ENCODE measurements at places on chromosomes 2 and 18.

- no peak for DNase-seq
Measured at GRCh38 chr2:225196579-225196978, 154.3 kb upstream of the DOCK10 start.

- DNase-seq = no peak
Measured at GRCh38 chr2:86520153-86520552, 43.1 kb downstream of the CHMP3 start.

GRCh38 chr2:49687918-49688317 is 533.6 kb upstream of the FSHR start:
- DNase-seq = no peak

DNA sequence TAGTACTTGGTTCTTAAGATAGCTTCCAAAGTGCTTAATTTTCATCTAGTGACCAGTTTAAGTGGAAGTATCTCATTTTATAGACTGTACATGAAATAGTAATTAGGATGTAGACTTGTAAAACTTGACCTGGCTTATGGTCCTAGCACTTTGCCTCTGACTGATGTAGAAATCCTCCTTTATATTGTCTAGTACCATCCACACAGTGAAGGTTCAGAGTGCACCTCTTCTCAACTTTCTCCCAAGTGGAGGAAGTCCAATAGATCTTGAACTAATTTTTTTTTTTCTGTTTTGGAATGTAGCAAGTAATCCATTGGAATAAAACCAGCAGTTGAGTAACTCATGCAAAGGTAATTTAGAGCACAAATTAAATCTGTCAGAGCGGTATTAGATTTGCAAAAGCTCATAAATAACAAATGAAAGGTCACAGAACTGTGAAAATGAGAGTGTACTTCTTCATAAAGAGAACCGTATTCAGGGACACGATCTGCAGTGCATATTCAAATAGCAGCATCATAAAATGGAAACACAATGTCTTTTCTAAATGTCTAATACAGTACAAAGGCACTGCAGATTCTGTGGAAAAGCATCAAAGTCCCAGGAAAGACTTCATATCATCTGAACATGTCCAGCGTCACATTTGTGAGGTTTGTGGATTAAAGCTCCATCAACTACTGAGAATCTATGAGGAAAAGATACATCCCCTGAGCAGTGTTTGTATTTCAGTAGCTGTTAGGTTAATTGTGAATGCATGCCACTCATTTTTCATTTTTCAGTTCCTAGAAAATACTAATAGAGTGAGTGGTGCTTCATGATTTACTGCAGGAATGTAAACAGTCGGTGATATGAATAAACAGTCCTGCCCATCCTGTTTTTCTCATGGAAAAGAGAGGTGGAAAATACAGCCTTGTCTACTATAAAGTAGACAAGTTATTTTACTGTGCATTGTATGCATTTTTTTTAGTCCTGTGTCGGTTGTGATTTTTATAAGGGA is 100.7 kb downstream of the LYPD6 start:
- no peak for DNase-seq

DNA sequence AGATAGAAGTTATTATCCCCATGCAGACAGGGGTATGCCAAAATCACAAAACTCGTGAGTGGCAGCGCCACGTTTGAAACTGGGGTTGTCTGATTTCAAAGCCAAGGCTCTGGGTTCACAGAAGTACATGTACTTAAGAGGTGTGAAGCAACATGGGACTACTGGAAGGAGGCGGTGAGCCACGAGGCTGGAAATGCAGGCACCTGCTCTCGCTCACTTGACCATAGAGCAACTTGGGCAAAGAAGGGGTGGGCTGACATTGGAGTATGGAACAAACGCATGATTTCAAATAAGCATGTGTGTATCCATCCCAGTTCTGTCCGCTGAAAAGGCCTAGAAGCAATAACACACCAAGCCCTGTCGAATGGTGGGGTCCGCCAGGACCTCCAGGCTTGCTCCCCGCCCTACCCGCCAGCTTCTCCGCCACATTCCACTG is 593 bp upstream of the ACTR2 start:
- DNase-seq = no peak

DNA sequence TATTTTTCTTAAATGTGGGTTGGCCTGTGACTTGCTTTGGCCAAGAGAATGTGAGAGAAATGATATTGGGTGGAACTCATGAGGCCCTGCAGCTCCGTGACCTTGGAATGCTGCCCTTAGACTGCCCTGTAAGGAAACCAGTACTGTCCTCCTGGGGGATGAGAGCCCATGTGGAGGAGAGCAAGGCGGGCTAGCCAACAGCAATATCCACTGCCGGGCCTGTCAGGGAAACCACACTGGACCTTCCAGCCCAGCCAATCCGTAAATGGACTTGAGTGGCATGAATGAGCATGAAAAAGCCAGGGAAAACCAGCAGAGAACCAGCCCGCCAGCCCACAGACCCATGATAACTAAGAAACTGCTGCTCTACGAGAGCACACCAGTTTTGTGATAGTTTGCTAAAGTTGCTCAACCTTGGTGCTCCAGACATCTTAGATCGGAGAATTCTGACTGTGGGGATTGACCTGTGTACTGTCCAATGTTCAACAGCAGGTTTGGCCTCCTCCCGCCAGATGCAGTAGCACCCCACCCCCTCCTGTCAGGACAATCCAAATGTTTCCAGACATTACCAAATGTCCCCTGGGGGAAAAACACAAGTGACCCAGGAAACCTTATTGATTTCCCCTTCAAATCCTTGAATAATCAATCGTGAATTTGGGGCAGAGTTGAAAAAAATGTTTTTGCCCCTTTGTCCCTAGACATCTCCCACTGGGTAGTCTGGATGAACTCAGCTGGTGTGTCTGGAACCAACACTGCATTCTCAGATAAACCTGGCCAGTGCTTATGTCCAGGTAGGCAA is 27.2 kb downstream of the ALPK2 start:
- DNase-seq = no peak

DNA sequence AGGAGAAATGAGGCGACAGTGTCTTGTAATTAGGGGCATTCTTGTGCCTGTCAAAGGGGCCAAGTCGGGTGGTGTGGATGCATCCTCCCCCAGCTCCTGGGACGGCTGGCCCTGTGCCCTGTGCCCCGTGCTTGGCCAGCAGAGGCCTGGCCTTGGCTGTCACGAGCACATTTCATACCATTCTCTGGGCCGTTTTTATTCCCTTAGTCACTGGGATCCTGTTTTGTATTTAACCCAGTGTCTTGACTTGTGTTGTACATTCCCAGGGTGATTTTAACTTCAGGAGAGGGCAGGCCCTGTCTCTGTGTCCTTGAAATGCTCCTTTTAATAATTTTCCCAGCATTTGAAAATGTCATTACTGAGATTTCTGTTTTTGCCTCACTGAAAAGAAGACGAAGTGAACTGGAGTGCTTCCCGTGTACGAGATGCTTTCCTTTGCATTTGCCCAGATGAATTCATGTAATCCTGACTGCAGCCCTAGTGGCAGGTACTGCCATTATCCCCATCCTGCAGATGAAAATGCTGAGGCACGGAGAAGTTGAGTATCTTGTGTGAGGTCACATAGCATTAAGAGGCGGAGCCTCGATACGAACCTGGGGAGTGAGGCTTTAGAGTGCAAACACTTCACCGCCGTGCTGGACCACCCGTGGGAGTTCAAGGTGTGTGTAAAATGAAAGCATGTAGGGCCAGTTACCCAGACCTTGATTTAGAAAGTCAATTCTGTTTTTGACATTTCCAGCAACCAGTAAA is 57.0 kb downstream of the SH3RF3 start:
- no peak for DNase-seq

DNA sequence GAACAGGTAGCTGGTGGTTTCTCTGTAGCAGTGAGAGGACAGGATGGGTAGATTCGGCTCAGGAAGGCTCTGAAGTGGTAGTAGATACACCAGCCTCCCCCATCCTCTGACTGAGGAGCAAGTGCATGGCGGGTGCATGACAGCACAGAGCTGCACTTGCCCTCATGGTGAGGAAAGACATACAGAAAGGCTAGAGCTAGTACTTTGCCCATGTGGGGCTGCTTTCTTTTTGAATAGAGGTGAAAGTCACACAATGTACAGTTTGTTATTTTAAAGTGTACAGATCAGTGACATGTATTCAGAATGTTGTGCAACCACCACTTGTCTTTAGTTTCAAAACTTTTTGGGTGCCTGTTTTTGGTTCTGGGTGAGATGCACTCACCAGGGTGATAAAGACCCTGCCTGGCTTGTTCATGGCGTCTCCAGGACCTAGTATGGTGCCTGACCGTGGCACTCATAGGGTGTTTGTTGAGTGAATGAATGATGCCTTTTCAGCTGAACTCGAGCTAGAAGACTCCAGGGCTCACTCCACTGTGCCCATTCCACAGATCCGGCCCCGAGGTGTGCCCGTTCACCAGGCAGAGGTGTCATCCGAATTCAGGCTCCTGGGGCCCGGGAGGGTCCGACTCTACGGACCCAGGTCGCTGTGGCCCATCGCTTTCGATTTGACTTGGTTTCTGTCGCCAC is 421 bp upstream of the VAMP5 start:
- no peak for DNase-seq

DNA sequence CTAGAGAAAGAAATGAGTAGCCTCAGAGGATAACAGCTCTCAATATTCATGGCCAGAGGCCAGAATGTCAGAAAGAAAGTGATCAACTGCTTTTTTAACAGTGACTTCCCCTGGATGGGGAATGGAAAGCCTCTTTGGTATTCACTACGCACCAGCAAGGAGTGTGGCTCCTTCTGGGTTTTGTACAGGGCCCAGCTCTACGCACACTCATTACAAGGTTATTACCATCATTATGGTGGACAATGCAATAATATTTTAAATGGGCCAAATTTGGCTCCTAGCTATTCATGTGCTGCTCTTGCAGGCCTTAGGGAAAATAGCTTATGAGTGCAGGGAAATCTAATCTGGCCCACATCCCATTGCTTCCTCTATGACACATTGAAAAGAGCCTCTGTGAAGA is 1149.5 kb upstream of the FANCL start:
- DNase-seq = no peak

GRCh38 chr2:179550214-179550613 is 285.6 kb upstream of the SESTD1 start:
- DNase-seq = no peak

- DNase-seq = no peak
Measured at GRCh38 chr2:216745453-216745852, 50.1 kb upstream of the IGFBP5 start.

GRCh38 chr2:12533337-12534005 is 183.3 kb upstream of the TRIB2 start:
- no peak for DNase-seq

GRCh38 chr2:168032091-168032490 is 215.3 kb downstream of the STK39 start:
- no peak for DNase-seq

DNA sequence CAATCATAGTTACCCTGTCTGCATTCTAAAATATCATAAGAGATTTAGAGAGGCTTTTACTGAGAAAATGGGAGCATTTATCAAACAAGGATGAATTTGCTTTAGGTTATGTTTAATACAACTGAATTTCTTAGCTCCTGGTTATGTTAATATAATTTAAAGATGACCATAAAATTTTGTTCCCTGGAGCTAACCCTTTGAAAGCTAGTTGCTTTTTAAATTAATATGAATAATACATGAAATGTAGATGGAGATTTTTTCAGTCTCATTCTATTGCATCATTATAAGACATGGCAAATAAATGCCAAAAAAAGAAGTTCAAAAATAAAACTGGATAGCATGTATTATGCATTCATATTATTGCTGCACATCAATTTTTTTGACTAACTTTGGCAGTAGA is 344.1 kb upstream of the NXPH2 start:
- no peak for DNase-seq

GRCh38 chr18:50315100-50315871 is 27.8 kb upstream of the CXXC1 start:
- DNase-seq = no peak

DNA sequence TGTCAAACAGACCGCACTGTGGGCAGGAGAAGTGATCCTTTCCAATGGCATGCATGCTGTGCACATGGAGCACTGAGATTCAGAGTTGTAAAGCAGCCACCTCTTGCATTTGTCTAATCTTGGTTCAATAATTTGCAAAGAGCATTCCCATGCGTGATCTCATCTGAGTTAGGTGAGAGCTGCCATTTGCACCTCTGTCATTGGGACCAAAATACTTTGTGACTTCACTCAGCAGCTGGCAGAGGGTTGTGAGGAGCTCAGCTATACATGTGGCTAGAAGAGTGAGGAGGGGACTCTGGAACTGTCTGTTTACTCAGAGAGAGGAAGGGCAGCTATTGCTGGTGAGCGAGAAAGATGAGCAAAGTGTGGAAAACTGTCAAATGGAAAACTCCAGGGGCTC is 265.1 kb upstream of the TNP1 start:
- DNase-seq = no peak

DNA sequence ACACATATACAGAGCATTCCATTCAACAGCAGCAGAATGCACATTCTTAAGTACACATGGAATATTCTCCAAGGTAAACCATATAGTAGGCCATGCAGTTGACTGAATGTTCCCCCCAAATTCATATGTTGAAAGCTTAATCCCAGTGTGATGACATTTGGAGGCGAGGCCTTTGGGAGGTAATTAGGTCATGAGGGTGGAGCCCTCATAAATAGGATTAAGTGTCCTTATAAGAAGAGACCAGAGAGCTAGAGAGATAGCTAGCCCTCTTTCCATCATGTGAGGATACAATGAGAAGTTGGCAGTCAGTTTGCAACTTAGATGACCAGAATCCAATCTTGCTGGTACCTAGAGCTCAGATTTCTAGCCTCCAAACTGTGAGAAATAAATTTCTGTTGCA is 27.6 kb downstream of the TMEM185B start:
- no peak for DNase-seq

DNA sequence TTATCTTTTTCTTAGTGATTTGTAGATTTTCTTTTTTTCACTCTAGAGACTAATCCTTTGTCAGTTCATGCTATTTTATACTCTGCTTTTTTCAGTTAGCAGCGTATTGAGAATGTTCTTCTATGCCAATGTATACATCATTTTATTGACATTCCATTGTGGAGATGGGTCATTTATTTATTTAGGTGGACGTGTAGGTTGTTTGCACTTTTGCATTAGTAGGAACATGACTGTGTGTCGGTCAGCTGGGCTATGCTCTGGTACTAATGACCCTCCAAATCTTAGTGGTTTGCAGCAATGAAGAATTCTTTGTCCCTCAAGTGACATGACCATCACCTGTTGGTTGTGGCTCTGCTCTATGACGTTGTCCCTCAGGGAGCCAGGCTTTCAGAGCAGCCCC is 33.6 kb downstream of the HPCAL1 start:
- no peak for DNase-seq

DNA sequence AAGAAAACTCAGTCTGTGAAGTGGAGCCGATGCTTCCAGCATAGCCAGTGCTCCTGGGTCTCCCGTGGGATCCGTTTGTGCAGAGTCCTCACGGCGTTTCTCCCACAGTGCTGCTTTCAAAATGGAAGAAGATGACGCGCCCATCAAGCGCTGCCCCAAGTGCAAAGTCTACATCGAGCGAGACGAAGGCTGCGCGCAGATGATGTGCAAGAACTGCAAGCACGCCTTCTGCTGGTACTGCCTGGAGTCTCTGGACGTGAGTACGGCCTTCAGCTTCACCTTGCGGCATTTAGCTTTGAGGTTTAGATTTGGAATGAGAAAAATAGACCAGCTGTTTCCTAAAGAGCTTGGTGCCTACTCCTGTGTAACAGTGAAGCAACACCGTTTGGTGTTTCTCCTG is 107.0 kb downstream of the RNF144A start:
- no peak for DNase-seq
